ENCODE measurements at places on chromosomes 4 and X.

DNA sequence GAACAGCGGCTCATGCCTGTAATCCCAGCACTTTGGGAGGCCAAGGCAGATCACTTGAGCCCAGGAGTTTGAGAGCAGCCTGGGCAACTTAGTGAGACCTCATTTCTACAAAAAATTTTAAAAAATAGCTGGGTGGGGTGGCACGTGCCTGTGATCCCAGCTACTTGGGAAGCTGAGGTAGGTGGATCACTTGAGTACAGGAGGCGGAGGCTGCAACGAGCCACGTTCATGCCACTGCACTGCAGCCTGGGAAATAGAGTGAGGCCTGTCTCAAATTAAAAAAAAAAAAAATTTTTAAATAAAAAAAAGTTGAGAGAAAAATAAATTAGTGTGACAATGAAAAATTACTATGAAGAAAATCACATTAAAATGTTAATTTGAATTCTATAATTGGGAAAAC, 10.5 kb downstream of the VEGFC start:
- DNase-seq, result no peak

- DNase-seq, result no peak
Measured at GRCh38 chrX:150088042-150088441, 149.8 kb upstream of the EOLA2 start.

- no peak for DNase-seq
Measured at GRCh38 chrX:23304881-23305280, 29.8 kb upstream of the PTCHD1 start.

DNA sequence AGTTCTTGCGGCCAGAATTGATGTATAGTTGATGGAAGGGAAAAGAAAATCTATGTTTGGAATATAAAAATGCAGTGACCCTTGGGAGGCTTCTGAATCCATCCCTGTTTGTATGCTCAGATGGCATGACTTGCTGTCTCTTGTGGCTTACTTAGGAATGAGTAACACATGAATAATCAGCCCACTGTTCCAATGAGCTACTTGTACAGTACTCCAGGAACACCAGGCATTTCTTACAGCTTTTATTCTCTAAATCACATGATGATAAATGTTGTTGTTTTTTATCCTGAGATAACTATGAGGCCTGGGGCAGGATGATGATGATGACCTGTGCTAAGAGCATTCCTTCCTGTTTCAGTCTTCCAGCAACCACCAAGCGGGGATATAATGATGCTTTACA, 18.9 kb downstream of the TMPRSS11E start:
- DNase-seq, result peak; percentile 69

DNA sequence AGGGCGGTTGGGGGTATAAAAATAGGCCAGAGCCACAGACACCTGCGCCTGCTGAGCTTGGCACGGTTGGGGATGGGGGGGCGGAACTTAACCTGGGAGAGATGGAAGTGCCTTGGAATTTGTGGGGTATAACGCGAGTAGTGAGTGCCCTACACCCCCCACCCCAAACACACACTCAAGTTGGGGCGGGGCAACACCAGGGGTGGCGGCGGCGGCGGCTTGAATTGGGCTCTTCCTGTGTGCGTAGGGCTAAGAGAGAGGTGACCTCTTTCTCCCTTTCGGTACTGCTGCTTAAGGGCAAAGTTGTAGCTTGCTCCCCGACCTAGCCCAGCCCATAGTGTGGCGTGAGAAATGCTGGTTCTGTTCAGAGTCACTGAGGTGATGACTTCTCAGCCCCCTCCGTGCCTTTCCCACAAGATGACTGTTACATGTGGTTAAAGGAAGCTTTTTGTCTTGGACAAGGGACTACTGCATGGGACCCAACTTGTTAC, 839 bp downstream of the STK26 start:
- DNase-seq, result no peak

GRCh38 chr4:137529432-137529831, 2.9 kb downstream of the PCDH18 start:
- no peak for DNase-seq

GRCh38 chrX:1162119-1162916, 50.1 kb downstream of the CRLF2 start:
- no peak for DNase-seq

DNA sequence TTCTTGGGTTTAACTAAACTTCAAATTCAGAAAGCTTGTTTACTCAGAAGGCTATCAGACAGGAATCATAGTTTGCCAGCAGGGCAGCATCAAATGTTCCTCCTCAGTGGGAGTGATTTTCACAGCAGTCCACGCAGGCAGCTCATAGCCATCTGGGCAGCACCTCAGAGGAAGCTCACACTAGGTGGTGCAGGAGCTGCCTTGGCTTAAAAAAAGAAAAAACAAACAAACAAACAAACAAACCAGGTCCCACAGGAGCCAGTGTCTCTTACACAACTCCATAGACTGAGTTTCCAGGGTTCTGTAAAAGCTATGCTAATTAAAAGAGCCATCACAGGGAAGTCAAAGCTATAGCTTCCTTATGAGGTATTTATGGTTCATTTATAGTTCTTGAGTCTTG, 10.5 kb upstream of the KLHL5 start:
- DNase-seq, result no peak

All from fibroblast of skin of back (primary cell).